ENCODE measurements at places on chromosomes 5 and 9.
A peak's percentile ranks its signal among the peaks of the same experiment; 100 is the strongest.

GRCh38 chr9:134442486-134443173 is 116.4 kb downstream of the RXRA start:
- DNase-seq, result peak; percentile 10

GRCh38 chr5:51987669-51988209 is 604.5 kb downstream of the ISL1 start:
- no peak for DNase-seq

GRCh38 chr5:137621861-137622823 is 113.7 kb downstream of the KLHL3 start:
- DNase-seq, result peak; percentile 54

DNA sequence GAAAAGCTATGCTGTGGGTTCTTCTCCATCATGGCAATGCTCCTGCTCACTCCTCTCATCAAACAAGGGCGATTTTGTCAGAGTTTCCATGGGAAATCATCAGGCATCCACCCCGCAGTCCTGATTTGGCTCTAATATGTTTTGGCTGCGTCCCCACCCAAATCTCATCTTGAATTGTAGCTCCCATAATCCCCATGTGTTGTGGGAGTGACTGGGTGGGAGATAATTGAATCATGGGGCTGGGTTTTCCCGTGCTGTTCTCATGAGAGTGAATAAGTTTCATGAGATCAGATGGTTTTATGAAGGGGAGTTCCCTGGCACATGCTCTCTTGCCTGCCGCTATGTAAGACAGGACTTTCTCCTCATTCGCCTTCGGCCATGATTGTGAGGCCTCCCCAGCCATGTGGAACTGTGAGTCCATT is 163.8 kb downstream of the GADD45G start:
- peak; percentile 58 for DNase-seq

- no peak for DNase-seq
Measured at GRCh38 chr5:13913962-13914361, 30.5 kb downstream of the DNAH5 start.

GRCh38 chr9:13911473-13911872 is 402.5 kb downstream of the NFIB start:
- no peak for DNase-seq

DNA sequence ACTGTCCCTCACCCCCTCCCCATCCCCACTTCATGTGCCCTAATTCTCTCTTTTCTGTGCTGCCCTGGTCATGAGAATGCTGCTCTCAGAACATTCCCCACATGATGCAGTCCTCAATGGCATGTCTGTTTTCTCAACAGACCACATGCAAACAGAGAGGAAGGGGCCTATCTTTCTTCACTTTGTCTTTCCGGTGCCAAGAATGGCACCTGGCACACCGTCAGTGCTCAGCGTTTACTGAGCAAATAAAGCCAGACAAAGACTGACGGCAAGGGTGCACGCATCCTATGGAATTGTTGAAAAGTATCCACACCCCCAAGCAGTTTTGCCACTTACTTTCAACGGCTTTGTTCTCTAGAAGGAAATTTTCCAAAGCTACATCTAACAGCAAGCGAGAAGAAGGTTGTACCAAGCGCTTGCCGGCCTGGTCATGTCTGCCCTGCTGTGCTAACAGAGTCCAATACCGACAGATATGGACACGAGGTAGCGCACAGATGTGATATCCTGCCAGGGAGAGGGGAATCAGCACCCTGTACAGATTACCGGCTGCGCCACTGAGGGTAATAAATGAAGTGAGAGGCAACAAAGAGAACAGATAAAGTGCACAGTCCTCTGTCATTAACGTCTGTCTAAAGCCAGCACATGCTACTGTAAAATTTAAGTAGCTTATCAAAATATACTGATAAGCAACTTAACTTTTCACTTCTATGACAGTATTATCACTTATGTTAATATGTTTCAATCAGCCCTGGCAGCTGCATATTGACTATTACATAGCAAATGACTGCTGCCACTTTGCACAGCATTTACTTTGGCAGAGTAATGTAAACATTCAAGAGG is 251.7 kb downstream of the DENND1A start:
- DNase-seq, result no peak

DNA sequence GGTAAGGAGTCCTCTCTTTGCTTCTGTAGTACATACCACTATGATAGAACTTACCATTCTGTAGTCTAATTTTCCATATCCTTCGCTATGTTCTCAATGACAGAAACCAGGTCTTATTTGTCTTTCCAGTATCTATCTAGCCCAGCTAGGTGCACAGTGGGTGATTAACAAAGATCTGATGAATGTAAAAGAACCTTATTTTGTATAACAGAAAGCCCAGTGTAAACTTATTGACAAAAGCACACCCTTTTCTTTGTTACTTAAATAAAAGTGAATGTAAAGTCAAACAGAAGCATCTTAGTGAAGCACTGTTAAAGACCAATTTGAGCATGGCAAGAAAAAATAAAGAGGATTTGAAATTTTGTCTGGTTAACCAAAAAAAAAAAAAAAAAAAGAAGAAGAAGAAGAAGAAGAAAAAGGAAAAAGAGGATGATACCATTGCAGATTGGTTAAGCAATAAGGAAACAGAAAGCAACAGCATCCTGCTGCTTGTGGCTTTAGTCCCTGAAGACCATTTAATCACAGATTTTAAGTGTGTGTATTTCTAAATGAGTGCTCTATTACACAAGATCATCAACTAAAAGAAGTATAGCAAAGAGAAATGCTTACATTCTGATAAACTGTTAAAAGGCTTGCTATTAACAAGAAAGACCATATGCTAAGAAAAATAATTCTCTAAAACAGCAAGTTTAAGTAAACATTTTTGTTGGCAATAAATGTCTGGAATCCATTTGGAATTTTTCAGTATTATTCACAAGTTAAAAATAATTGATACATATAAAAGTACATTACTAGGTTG is 21.2 kb downstream of the MEGF9 start:
- DNase-seq, result peak; percentile 82

All from suppressor macrophage treated with lipopolysaccharide for 4 hours (primary cell).